ENCODE measurements at places on chromosomes 2 and 18. TPM values are rescaled to one million over a fixed set of nuclear protein-coding genes. Genes with fewer than 3 reads are reported as not detected.

DNA sequence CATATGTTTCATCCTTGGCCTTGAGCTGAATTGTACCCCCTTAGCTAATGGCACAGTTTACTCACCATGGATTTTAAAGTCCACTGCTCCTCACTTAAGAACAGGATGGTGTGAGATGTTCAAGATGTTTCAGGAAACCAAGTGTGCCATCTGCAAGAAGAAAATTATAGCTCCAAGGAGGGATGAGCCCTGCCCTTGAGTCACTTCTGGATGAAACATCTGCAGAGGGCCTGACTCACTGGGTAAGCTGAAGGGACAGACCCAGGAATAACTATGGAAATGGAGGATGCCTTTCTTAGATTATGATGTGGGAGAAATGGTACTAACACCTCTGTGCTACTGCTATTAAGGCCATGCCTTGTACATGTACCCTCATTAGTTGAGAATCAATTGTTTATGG is 6.4 kb downstream of the MARS2 start:
- DNase-seq = no peak

DNA sequence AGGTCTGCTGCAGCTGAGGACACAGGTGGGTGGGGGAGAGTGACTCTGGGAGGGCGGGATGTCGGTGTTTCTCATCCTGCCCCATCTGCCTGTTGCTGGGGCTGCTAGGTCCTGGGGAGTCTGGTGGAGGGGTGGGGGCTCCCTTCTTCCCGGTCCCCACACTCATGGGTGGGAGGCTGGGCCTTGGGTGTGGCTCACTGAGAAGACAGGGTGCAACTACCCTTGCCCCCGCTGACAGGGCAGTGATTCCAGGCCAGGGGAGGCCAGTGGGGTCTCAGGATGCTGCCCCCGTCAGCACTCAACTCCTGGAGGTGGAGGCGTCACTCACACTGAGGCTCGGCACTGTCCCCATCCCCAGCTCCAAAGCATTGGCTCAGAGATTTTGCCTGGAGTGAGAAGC is 7.7 kb upstream of the NFATC1 start:
- DNase-seq = no peak

DNA sequence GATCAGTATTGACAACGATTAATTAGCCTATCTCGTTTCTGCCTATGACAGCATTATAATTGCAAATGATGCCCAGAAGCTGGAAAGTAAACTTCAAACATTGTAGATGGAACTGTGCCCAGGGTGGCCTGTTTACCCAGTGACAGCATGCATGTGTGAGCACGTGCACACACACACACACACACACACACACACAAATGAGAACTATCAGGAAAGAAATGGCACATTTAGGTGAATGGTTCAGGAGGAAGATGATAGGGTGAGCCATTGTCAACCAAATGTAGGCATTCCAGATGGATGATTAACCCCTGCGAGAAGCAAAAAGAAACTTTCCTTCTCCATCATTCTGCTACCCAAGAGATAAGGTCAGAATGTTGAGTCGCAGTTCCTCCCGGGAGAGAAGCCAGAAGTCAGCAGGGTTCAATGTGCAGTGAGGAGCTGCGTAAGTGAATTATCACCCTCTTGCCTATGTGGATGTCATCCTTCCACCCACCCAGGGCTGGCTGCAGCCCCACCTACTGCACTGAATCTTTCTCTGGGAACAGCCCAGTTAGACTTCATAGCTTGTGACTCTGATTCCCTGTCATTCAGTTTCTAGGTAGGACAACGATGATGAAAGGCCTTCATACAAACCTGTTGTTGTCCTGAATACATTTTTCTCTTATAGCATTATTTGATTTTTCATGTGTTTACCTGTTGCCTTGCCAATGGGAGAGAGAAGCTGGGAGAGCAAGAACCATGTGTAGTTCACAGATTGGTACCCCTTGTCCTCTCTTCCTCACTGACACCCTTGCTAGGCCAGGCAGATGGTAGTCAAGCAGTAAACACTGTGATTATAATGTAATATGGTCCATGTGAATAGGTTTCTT is 3.5 kb upstream of the APOB start:
- DNase-seq = no peak

DNA sequence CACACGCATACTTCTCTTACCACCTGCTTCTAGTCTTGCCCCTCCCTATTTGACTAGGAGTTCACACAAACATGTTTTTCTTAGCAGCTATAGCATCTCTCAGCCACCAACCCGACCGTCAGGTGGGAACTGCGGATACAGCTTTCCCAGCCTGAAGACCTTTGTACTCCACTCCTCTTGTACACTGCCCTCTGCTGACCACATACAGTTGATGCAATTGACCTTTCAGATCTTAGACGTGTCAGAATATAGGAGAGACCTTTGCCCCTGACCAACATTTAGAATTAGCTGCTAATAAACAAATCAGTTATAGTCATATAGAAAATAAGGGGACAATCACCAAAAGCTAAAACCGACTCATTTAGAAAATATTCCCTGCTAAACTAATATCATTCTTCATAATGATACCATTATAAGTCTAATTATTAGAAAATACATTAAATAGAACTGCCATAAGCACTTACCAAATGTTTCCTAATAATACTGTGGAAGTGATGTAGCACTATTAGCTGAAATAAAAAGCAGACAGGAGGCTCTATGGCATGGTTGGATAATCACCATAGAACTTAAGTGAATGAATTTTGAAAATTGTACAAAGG is 208.4 kb downstream of the RAD51AP2 start:
- DNase-seq = peak; percentile 77

- no peak for DNase-seq
These were observed 625.3 kb upstream of the LRRTM4 start for GRCh38 chr2:78147466-78147865.

DNA sequence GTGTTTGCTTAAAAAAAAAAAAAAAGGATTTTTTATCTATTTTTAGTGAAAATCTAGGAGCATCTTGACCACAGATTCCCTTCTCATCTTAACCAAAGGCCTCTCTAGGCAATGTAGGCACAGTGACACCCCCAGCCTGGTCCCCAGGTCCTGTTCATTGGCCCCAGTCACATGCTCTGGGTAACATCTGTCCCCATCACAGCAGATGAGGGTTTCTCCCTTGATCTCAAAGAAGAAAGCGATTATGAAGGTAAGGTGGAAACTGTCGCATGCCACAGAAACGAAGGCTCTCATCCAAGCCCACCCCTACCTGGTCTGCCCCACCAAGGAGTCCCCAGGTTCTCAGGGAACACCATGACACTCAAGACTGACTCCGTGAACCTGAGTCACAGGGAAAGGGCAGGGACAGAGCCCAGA is 4.7 kb downstream of the HS6ST1 start:
- DNase-seq = no peak

GRCh38 chr18:39007031-39007902 is 1441.7 kb upstream of the CELF4 start:
- DNase-seq = no peak

Gene CD8A
- not detected for total RNA-seq

Gene SCYGR2
- total RNA-seq = not detected

Gene NT5C1B
- not detected for total RNA-seq

Gene ALPI
- not detected for total RNA-seq

Gene AMER3
- 0.59 TPM for total RNA-seq

Gene LIMS3
- total RNA-seq = 0.46 TPM
